ENCODE measurements at places on chromosomes 6 and 20.

DNA sequence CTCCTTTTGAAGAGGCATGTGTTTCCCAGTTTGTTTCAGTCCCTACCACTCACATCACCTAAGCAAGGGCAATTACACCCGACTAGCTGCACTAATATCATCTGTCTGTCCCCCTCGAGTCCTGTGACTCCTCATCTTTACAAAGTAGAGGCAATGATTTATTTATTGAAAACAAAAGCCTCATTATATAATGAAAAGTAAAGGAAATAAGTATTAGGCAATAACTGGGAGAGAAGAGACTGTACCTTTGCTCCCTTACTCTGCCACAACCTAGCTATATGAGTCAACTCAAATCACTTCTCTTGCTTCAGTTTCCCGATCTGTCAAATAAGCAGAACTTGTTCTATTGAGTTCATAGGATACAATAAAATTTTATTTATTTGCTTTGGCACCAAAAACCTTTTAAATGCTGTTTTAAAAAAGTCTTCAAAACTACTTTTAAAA, 38.9 kb downstream of the CSNK2A1 start:
- no peak for DNase-seq

- no peak for DNase-seq
Measured at GRCh38 chr6:83442752-83443151, 11.9 kb upstream of the ME1 start.

- DNase-seq: no peak
Measured at GRCh38 chr6:50185006-50185405, 135.3 kb upstream of the DEFB112 start.

DNA sequence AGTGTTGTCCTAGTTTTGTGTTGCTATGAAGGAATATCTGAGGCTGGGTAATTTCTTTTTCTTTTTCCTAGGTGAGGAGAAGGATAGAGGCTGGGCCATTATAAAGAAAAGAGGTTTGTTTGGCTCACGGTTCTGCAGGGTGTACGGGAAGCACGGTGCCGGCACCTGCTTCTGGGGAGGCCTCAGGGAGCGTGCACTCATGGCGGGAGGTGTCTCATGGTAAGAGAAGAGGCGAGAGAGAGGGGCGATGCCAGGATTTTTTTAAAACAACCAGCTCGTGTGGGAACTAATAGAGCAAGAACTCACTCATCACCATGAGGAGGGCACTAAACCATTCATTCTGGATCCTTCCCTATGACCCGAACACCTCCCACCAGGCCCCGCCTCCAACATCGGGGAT, 14.2 kb upstream of the NPBWR2 start:
- no peak for DNase-seq

GRCh38 chr6:37027036-37027720, 21.7 kb downstream of the FGD2 start:
- DNase-seq: no peak

- no peak for DNase-seq
Measured at GRCh38 chr20:14745830-14746229, 408.4 kb upstream of the FLRT3 start.

DNA sequence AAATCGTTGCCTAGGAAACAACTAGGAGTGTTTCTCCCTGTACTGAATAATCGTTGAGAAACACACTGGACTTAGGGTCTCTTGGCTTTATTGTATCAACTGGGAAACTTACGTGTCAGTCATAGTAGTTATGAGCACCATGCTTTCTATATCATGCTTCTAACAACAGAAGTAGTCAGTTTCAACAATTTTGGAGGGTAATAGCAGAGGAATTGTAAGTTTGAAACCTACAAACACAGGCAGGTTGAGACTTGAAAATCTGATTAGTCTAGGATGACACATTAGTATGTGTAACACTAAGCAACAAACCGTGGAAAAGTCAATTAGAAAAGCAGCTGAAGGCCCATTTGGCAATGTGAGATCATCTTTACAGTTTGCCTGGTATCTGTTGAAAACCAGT, 43.9 kb upstream of the FABP7 start:
- DNase-seq: no peak

GRCh38 chr6:84360039-84360438, 132.6 kb upstream of the CEP162 start:
- DNase-seq: no peak

DNA sequence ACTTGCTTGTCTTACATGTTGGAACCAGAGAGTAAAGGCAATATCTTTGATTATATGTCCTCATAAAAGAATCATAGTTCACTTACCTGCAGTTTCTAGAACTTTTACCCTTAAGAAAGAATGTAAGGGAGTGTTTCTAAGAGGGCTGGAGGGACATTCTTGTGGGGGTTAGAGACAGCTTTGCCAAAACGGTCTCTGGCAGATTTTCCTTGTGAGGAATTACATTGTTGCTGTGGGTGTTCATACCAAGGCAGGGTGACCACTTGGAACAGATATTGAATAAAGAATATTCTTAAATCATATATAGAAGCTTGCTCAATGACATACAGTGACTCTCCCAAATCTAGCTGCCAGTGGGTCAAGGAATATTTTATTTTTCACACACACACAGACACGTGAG, 517.6 kb upstream of the SOX4 start:
- no peak for DNase-seq

DNA sequence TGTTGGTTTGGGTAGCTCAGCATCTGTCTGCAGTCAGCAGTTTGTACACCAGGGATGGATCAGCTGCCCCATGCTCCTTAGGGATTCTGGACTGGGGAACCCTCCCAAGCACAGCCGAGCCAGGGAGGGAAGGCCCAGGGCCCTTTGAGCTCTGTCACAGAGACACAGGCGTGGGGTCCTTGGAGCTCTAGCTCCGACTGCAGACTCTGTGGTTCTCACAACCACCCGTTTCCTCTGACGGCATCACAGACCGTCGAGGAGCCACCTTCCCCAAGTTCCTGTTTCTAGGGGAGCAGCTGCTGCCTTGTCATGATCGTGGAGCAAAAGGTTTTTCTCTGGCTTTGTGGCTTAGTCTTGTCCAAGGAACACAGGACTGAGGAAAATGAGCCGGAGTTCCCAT, at the start of gene SLA2:
Gene SLA2 (minus strand): TSS at position 199 of the 400 bp plus-strand sequence. CDS start 4,861 bp downstream, outside the sequence.
- DNase-seq: peak; percentile 66

DNA sequence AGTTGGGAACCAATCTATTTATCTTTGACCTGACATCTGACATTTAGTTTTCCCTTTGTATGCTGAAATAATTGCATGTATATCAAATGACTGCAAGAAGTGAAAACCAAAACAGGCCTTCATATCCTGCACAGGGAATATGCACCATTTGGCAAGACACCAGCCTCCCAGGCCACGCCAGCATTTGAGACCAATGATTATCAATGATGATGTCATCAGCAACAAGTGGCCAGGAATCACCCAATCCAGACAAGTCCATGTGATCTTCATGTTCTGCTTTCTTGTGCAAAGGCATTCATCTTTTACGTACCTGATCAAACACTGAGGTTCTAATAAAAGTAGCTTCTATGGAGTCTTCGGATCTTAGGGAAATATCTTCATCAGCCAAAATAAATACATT, 107.4 kb upstream of the TENT5A start:
- no peak for DNase-seq

DNA sequence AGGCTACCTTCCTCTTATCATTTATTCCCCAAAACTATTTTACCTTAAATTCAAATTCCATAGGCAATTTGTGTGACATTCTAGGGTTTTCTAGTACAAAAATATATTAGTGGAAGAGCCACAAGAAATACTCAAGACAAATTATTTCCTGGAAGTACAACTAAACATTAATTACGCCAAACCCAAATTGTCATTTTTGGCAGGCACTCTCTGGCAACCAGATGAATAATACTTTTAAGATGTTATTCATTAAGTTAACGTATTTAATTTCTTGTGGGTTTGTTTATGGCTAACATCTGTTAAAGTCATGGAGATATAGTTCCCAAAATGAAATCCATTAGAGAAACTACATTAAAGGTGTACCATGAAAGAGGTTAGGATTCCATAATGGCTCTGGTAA, 40.5 kb downstream of the HMGN3 start:
- no peak for DNase-seq

DNA sequence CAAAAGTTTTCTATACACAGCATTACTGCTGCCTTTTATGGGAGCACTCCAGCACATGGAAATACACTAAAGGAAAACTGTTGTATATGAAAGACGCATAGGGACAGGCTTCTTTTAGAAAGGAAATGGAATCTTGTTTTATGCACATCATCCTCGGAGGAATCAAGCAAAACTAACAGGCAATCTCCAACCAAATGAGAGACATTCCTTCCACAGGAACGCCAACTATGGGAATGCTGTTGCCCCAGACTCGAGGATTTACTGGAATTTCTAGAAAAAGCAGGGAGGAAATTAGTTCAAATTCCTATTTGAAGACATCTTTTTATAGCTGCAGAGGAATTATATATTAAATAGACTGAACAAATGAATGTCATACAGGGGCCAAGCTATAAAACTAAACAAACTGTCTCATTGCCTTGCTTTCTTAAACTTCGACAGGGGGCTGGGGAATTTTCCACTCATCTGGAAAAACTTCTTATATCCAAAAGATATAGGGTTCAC, 52.2 kb downstream of the LYRM4 start:
- DNase-seq: no peak

- no peak for DNase-seq
Measured at GRCh38 chr6:32313964-32314363, 57.7 kb downstream of the TSBP1 start.

DNA sequence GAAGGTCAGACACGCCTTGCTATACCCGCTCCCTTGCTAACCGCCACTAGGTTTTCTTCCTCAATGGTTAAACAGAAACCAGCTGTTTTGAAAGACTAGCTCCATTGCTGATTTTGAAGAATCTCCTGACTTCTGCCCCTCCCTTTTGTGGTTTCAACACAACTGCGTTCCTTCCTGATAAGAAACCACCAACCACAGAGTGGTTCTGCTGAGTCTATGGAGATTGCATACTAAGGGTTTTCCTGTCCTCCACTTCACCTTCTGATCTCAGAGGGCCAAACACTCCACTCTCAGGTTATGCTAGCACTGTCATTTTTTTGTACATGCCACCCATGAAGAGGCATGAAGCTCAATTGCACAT, 207.9 kb downstream of the MYLK4 start:
- DNase-seq: peak; percentile 36

GRCh38 chr6:10156875-10157274, 258.0 kb downstream of the TFAP2A start:
- DNase-seq: no peak

DNA sequence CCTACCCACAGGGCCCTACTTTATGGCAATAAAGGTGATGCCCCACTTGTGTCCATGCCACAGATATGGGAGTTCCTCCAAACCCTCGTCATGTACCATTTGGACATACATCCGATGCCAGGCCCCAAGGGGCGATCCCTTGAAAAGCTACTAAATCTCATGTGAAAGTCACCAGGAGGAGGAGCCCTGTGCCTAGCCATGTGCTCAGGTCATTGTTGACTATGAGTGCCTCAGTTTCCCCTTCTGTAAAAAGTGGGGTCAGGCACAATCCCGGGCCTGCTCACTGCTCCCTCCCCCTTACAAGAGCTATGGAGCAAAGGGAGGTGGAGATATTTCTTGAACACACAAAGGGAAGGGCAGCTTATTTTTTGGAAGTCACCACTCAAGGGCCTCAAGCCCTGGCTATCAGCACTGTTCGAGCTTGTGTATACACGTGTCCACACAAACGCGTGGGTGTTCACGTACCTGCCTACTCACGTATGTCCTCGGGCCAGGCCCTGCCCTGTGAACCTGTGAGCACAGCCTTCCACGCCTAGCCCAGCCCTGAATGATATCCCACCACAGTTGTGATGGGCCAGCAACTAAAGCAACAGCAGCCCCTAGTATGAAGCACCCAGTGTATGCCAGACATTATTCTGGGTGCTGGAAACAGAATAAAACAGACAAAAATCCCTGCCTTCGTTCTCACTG, 1.9 kb downstream of the ACTL10 start:
- no peak for DNase-seq

GRCh38 chr6:148316308-148316707, 26.3 kb upstream of the SASH1 start:
- no peak for DNase-seq

DNA sequence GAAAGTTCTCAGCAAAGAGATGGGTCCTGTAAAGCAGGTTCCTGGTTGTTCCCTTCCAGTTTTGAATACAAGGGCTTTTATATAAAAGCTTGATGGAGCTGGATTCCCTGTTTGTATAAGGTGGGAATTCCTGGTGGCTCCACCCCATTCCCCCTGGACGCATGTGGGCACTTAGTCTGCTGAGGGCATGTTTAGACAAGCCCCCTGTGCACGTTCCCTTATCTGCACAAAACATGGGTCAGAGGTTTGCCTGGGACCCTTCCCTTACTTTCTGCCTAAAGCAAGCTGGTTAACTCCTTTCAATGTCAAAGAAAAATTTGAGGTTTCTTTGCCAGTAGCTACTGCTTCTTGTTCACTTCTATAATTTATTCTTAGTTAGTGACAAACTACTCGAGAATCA, 181.1 kb downstream of the BCKDHB start:
- DNase-seq: no peak

- DNase-seq: no peak
Measured at GRCh38 chr6:46246081-46246480, 75.3 kb upstream of the ENPP5 start.

GRCh38 chr6:127606131-127606562, 29.2 kb downstream of the C6orf58 start:
- DNase-seq: no peak

- no peak for DNase-seq
Measured at GRCh38 chr6:48994811-48995210, 468.2 kb downstream of the MMUT start.

GRCh38 chr6:80439721-80440470, 333.4 kb downstream of the BCKDHB start:
- DNase-seq: no peak

DNA sequence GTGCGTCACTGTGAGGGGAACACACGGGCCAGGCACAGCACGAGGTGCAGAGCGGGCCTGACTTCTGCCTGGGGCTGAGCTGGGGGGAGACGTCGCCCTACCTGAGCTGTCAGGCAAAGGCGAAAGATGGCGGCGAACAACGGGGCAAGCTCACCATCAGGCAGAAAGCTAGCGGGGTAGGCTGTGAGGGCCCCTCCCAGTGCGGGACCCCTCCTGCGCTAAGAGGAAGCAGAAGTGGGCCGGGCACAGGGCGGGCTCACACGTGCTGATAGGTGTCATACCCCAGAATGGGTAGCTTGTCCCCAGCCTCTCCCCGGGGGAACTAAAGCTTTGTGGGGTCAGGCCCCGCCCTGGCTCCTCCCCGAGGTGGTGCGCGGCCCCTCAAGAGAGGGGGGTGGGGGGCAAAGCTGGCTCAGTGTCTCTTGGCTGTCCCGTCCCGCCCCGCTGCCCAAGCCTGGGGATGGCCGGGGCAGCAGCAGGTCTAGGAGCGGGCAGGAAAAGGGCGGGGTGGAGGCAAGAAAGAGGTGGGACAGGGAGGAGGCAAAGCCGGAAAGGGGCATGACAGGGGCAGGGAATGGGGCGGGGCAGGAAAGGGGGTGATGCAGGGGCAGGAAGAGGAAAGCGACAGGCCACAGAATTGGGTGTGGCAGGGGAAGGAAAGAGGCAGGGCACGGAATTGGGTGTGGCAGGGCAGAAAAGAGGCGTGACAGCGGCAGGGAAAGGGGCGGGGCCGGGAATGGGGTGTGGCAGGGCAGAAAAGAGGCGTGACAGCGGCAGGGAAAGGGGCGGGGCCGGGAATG, 14.7 kb downstream of the UCKL1 start:
- DNase-seq: peak; percentile 81

- no peak for DNase-seq
Measured at GRCh38 chr6:75489025-75489424, 4.6 kb downstream of the FILIP1 start.

GRCh38 chr20:62149532-62150309, 6.2 kb downstream of the SS18L1 start:
- no peak for DNase-seq

- DNase-seq: no peak
Measured at GRCh38 chr6:66245231-66245630, 538.2 kb upstream of the EYS start.

GRCh38 chr6:144349690-144350527, 64.8 kb downstream of the UTRN start:
- no peak for DNase-seq
